ENCODE measurements at places on chromosomes 3 and 15.

GRCh38 chr3:176954517-176954916 is 242.8 kb downstream of the TBL1XR1 start:
- no peak for DNase-seq

- DNase-seq: no peak
Measured at GRCh38 chr3:24506966-24507775, 12.5 kb upstream of the THRB start.

- no peak for DNase-seq
Measured at GRCh38 chr15:42147431-42147735, 9.1 kb downstream of the PLA2G4F start.

- peak; percentile 29 for DNase-seq
Measured at GRCh38 chr15:73273181-73274002, 95.4 kb downstream of the HCN4 start.

DNA sequence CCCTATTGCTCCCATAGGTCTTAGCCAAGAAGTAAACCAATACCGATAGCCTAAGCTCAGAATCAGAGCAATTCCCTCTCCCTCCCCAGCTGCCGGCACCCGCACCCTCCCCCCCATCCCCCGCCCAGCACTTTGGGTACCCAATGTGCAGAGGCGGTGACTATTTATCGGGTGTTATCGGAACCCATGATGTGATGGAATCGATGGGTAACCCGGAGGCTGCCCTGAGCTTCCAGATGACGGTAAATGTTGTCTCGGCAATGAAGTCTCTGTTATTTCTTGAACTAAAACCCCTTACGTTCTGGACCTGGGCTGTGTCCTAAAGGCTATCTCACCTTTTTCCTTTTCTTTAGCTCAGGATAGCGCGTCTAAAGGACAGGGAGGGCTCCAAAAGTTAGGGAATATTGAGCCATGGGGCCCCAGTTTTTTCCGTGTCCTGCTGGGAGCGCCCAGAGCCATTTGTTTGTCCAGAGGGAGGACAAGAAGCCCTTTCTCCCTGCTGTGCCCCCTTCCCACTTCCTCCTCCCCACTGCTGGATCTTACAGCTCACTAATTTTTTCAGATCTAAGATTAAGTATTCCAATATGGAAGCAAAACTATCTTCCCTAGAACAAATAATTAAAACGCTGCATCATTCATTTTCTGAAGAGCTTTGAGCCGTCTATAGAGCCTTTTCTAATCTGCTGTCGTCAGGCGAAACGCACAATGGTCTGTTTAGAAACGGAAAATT is 1.5 kb downstream of the SLITRK3 start:
- DNase-seq: no peak

DNA sequence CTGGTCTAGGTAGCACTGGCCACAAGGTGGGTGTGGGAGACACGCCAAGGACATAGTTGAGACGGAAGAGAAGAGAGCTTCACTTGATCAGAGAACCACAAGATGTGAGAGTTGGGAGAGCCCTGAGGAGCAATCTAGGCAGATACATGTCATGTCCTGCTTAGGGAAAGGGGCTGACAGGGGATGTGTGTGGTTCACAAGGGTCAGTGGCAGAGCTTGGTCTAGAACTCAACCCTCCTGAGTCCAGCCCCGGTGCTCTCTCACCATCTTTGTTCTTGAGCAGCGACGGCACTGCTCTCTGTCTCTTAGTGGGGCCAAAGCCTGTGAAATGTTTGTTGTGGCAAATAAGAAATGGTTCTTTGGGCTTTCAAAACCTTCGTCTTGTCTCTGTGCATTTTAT is 243.5 kb upstream of the ROPN1 start:
- no peak for DNase-seq

DNA sequence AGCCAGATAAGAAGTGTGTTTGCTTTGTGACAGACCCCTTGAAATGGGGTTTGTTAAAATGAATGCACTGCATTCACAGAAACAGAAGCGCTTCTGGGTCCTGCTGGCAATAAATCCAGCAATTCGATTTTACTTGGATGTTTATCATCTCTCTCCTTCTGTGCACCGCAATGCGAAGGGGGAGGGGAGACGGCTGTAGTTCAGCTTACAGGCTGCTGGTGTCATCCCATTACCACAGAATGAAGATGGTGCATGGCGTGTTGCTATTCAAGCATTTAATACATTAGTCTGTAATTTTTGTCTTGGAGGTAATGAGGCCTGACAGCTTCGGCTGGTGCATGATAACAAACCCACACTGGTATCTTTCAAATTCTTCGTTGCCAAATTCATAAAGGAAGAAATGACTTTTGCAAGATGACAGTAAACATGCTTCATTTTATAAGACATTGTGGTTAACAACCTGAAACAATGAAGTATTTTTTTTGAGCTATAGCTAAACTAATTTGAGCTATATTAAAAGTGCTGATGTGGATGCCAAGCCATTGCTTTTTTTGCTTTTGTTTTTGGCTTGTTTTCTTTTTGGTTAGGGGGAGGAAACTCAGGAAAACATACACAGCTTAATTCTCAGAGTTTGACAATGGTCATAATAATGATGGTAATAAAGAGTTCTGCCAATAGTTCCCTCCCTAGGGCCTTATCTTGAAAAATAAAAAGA is 418.3 kb downstream of the OTOL1 start:
- DNase-seq: no peak

DNA sequence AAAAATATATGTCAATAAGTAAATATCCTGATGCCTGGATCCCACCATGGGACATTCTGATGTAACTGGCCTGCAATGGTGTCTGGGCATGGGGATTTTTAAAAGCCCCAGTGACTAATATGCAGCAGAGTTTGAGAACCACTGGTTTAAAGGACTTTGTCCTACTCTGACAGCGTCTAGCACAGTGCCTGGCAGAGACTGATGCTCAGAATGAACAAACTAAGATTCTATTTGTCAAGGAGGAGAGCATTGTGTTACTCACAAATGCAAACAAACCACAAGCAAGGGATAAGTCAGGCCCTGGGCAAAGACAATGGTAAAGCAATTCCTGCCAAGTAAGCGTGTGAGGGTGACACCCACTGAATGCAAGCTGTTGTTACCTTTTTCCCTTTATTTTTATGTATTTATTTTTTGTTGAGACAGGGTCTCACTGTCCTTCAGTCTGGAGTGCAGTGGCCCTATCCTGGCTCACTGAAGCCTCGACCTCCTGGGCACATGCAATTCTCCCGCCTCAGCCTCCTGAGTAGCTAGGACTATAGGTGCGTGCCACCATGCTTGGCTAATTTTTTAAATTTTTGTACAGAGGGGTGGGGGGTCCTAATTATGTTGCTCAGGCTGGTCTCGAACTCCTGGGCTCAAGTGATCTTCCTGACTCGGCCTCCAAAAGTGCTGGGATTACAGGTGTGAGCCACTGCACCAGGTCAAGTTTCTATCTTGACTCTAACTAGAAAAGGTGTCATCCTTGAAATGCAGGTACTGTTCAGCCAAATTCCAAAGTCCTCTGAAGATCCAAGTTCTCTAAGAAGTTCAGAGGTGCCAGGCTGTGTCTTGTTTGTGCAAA is 909 bp upstream of the GPD1L start:
- DNase-seq: no peak

DNA sequence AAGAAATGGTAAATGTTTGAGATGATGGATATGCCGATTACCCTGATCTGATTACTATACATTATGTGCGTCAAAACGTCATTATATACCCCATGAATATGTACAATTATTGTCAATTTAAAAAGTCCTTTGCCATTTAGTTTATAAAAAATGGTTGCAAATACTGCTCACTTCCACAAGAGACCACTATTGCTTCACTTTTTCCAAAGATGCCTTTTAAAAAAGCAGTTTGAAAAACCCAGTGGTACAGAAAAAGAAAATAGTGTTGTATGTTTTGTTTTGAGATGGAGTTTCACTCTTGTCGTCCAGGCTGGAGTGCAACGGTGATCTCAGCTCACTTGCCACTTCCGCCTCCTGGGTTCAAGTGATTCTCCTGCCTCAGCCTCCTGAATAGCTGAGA is 39.3 kb downstream of the EDEM1 start:
- no peak for DNase-seq

- DNase-seq: no peak
Measured at GRCh38 chr15:29919380-29919881, 97.2 kb upstream of the TJP1 start.

Measured in NCI-H1930 (cell line).